ENCODE measurements at places on chromosomes 5 and 9. TPM values are rescaled to one million over a fixed set of nuclear protein-coding genes. Genes with fewer than 3 reads are reported as not detected.

ACTBL2 gene
- polyA plus RNA-seq = not detected

CCDC112 gene
- 16.4 TPM for polyA plus RNA-seq

FAM53C gene
- polyA plus RNA-seq = 40.2 TPM

NEUROG1 gene
- not detected for polyA plus RNA-seq

FCN2 gene
- polyA plus RNA-seq = not detected

NUTM2F gene
- polyA plus RNA-seq = 0.11 TPM

BRINP1 gene
- polyA plus RNA-seq = 0.09 TPM

DNA sequence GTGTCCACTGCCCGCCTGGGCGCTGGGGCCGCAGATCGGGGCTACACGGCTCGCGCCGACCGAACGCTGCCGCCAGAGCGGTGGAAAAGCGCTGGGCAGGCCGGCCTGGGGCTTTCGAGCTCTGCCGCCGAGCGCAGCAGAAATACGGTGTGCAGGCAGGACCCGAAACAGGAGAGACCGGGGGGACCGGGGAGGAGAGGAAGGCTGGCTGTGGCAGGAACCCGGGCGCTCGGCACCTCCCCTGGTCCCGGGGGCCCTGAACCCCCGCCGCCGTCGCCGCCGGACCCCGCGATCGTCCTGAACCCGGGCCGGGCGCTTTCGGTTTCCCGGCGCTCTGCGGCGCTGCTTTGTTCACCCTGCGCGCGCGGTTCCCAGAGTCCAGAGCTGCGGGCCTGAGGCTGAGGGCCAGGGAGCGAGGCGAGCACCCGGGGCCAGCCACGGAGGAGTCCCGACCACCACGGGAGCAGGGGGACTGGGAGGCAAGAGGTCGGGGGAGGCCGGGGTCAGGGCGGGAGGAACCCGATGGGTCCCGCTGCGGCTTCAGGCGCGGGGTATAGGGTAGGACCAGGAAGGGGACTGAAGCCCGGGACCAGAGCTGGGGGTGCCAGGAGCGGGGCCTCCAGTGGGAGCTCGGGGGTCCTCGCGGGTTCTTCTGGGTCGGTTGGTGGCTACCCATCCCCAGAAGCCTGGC lies 12.0 kb downstream of the IRX2 start:
- H3K36me3 ChIP-seq = no peaks in the 10 kb centered on the region
- peak overlapping the region; percentile 83 for H3K27ac ChIP-seq
- peaks cover 89% of the 10 kb centered on the region for H3K27me3 ChIP-seq
- H3K4me3 ChIP-seq = peak overlapping the region; percentile 37
- H3K4me1 ChIP-seq = no peaks in the 10 kb centered on the region

GRCh38 chr5:176570044-176570443 lies 20.9 kb downstream of the CDHR2 start:
- no peaks in the 10 kb centered on the region for H3K27me3 ChIP-seq
- H3K27ac ChIP-seq = no peak overlapping the region

- H3K27me3 ChIP-seq = no peaks in the 10 kb centered on the region
- peak; percentile 33 for DNase-seq
- no peak overlapping the region for H3K4me3 ChIP-seq
- H3K27ac ChIP-seq = no peak overlapping the region
These were observed 284.4 kb downstream of the PIK3R1 start for GRCh38 chr5:68499987-68500386.

DNA sequence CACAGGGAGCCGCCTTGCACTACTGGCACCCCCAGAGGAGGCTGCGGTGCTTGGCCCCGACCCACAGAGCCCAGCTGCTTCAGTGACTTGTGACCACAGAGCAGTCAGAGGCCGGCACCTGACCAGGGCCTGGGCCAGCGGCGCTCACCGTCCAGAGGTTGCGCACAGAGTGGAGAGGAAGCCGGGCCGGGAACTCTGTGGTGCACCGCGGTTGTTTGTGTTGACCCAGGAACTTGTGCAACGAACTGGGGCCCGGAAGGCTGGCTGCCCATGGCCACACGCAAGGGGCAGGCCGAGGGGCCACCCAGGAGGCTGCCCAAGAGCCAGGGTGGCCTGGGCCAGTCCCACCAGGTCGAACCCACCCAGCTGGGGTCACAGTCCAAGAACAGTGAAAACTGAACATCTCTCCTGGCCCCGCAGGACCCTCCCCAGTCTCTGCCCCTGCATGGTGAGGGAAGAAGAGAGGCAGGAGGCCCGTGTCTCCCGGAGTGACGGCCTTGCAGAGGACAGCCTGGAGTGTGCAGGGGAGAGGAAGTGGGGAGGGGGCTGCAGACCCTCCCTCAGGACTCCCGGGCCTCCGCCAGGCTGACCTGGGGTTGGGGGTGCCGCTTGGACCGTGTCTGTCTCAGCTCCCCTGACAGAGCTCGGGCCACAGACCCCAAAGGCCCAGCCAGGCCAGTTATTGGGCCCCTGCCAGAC lies 42.8 kb upstream of the EGFL7 start:
- H3K4me3 ChIP-seq = no peak overlapping the region
- H3K27ac ChIP-seq = peak overlapping the region; percentile 44
- no peaks in the 10 kb centered on the region for H3K27me3 ChIP-seq
- no peaks in the 10 kb centered on the region for H3K36me3 ChIP-seq
- H3K4me1 ChIP-seq = peaks cover 18% of the 10 kb centered on the region

GRCh38 chr5:63164339-63164738 lies 585.7 kb downstream of the LRRC70 start:
- H3K4me1 ChIP-seq = no peaks in the 10 kb centered on the region
- H3K4me3 ChIP-seq = no peak overlapping the region
- H3K27ac ChIP-seq = no peak overlapping the region
- no peaks in the 10 kb centered on the region for H3K36me3 ChIP-seq
- H3K27me3 ChIP-seq = no peaks in the 10 kb centered on the region

DNA sequence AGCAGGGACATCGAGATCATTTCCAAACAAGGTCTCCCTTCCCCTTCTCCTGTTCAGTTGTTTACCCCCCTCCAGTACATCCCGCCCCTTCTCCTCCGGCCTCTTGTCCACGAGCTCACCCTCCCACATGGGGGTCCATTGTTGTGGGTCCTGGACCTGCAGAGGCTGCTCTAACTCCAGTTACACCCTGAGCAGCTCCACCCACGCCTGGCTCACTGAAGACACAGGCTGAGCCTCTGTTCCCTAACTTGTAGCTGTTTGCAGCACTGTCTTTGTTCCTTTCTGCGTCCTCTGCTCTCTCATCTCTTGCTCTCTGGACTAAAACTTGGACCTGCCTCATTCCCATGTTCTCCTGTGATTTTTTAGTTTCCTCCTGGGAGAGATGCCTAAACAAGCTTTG lies 377.5 kb downstream of the MED10 start:
- no peak overlapping the region for H3K27ac ChIP-seq
- no peak overlapping the region for H3K4me3 ChIP-seq
- no peaks in the 10 kb centered on the region for H3K27me3 ChIP-seq

DNA sequence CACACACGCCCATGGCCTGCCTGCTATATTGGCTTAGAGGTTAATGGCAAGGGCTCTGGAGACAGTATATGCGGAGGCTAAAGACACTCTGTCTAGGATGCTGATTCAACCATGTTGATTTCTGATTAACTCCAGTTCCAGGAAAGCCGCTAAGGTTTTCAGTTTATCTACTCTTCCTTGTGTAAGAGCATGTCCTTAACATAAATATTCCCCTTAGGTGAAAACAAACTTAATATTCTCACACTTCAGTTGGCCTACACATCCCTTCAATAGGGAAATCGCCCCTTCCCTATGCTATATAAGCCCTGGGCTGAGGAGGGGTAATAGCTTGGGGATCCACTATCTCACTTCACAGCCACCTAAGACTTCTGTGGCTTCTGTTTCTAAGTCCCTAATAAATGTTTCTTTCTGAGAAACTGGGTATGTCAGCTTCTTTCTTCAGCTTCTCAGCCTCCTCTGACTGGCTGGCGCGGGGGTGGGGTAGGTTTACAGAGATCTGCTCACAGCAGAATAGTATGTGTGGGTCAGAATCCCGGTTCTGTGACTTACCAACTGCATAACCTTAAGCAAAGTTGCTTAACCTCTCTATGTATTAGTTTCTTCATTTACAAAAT lies 4.3 kb upstream of the GPX3 start:
- H3K27ac ChIP-seq = no peak overlapping the region
- H3K27me3 ChIP-seq = no peaks in the 10 kb centered on the region
- DNase-seq = no peak
- no peaks in the 10 kb centered on the region for H3K4me1 ChIP-seq
- no peak overlapping the region for H3K4me3 ChIP-seq

GRCh38 chr5:38673671-38674071 lies 117.2 kb upstream of the LIFR start:
- no peak overlapping the region for H3K4me3 ChIP-seq
- no peak for DNase-seq
- H3K4me1 ChIP-seq = no peaks in the 10 kb centered on the region
- no peaks in the 10 kb centered on the region for H3K27me3 ChIP-seq

- H3K36me3 ChIP-seq = no peaks in the 10 kb centered on the region
- no peaks in the 10 kb centered on the region for H3K4me1 ChIP-seq
- DNase-seq = no peak
- H3K4me3 ChIP-seq = no peak overlapping the region
These were observed 208.3 kb downstream of the SPATA31D1 start for GRCh38 chr9:82196622-82197441.

DNA sequence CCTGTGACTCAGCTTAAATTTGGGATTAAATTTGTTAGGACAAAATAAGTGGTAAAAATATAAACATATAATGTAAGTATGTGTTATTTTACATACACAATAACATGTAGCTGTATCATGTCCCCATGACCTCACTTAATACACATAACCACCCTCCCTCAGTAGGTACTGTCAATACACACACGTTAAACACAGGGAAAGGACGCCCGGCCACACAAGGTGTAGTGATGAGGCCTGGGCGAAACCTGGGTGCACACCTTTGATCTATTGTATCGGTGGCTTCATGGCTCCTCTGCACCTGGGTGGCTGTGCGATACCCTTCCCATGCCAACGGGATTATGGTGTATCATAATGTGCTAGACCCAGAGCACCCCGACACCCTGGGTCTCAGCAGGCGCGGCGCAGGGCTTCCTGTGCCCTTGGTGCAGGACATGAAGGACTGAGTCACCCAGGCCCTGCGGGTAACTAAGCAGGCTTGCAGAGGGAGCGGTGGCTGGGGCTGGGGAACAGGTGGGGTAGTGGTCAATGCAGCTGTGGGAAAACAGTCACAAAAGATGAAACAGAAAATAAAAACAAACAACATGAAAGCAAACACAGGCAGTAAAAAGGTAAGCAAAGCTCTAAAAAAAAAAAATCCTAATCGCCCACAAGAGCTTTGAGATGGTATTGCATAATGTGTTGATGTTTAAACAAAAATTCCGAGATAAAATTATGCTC lies 127.5 kb upstream of the RETREG1 start:
- no peak for DNase-seq
- peaks cover 3% of the 10 kb centered on the region for H3K4me1 ChIP-seq
- H3K36me3 ChIP-seq = no peaks in the 10 kb centered on the region
- H3K4me3 ChIP-seq = no peak overlapping the region
- H3K27ac ChIP-seq = no peak overlapping the region

GRCh38 chr5:11427569-11427968 lies 476.7 kb downstream of the CTNND2 start:
- DNase-seq = no peak
- H3K27me3 ChIP-seq = no peaks in the 10 kb centered on the region
- H3K27ac ChIP-seq = no peak overlapping the region
- H3K36me3 ChIP-seq = no peaks in the 10 kb centered on the region
- no peak overlapping the region for H3K4me3 ChIP-seq

GRCh38 chr9:97445119-97445701 lies 33.3 kb downstream of the TDRD7 start:
- H3K27me3 ChIP-seq = no peaks in the 10 kb centered on the region
- H3K36me3 ChIP-seq = peaks cover 20% of the 10 kb centered on the region
- no peak for DNase-seq
- H3K4me1 ChIP-seq = no peaks in the 10 kb centered on the region

DNA sequence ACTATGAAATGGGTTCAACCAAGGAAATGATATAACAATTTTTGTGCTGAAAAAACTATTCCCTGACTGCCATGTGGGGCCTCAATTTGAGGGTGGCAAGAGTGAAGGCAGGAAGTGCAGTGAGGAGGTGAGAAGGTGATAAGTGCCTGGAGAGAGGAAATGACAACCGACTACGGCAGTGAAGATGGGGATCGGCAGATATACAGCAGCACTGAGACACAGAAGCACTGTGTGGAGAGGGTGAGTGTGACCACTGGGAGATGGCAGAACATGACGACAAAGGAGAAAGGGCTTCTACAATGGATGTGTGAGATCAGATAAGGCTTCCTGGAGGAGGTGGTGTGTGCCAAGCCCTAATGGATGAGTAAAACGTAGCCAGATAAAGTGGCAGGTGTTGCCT lies 271.8 kb downstream of the TRIM32 start:
- H3K4me3 ChIP-seq = no peak overlapping the region
- H3K4me1 ChIP-seq = no peaks in the 10 kb centered on the region
- H3K36me3 ChIP-seq = no peaks in the 10 kb centered on the region
- DNase-seq = no peak
- H3K27me3 ChIP-seq = peaks cover 20% of the 10 kb centered on the region

GRCh38 chr5:116135344-116135743 lies 50.5 kb downstream of the COMMD10 start:
- H3K4me3 ChIP-seq = no peak overlapping the region
- H3K4me1 ChIP-seq = no peaks in the 10 kb centered on the region
- no peak for DNase-seq
- no peaks in the 10 kb centered on the region for H3K27me3 ChIP-seq
- no peak overlapping the region for H3K27ac ChIP-seq
- H3K36me3 ChIP-seq = peaks cover 5% of the 10 kb centered on the region

- H3K27me3 ChIP-seq = no peaks in the 10 kb centered on the region
- no peak overlapping the region for H3K4me3 ChIP-seq
- H3K4me1 ChIP-seq = peaks cover 28% of the 10 kb centered on the region
- no peaks in the 10 kb centered on the region for H3K36me3 ChIP-seq
These were observed 16.2 kb downstream of the CTNNAL1 start for GRCh38 chr9:108997112-108997511.
